NAMALWA (cell line): ENCODE measurements at places on chromosomes 5 and 9.

- no peak for DNase-seq
These were observed 22.6 kb downstream of the OTULIN start for GRCh38 chr5:14687023-14687665.

DNA sequence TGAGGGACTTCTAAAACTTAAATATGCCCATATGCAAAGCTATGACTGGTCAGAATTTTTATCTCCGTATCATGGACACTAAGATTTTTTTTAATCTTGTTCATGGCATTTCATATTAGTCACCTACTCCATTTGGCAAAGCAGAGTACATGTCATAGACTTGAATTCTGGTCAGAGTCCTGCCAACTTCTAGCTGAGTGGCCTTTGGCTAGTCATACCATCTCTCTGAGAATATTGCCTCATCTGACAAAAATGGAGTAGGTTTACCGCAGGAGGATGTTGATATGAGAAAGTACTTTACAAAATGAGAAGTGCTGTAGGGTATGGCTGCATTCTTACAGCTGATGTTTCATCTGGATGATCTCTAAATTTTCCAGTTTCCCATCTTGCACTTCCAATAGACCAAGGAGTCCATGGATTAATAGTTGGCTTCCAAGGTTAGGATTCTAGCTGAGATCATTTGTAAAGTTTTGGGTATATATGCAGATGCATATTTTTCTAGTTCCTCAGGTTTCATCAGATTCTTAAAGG is 150.8 kb upstream of the NR3C1 start:
- no peak for DNase-seq

GRCh38 chr5:53397845-53398244 is 82.6 kb upstream of the FST start:
- DNase-seq = no peak

GRCh38 chr5:126125407-126125806 is 297.8 kb upstream of the GRAMD2B start:
- no peak for DNase-seq

GRCh38 chr5:62001640-62002039 is 304.4 kb upstream of the KIF2A start:
- no peak for DNase-seq

DNA sequence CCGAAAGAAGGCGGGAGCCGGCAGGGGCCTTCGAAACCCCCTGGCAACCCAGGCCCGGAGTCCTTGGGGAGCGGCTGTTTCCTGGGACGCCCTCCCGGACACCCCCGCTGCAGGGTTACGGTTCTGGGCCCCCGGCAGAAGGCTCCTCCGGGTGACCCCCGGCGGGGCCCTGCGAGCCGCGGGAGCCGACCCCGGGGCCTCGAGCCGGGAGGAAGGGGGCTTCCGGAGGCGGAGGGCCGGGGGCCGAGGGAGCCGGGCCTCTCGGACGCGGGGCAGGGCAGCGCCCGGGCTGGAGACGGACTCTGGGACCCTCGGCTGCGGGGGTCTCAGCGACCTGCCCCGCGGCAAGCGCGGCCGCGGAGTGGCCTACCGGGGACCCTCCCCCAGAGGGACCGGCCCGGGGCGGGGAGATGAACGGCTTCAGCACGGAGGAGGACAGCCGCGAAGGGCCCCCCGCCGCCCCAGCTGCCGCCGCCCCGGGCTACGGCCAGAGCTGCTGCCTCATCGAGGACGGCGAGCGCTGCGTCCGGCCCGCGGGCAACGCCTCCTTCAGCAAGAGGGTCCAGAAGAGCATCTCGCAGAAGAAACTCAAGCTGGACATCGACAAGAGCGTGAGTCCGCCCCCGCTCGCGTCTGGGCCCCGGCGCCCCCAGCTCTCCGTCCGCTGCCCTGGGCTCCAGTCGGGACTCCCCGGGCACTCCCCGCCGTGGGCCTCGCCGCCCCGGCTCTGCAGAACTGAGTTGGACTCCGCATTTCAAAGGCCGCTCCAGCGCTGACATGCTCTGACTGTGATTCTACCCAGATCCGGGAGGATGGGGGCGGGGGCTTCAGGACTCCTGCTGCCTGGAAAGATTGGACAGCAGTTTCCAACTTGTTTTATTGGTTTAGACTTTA is 645 bp downstream of the SAP30L start:
- peak; percentile 8 for DNase-seq

- no peak for DNase-seq
These were observed 236.1 kb downstream of the AGTPBP1 start for GRCh38 chr9:85505612-85506011.

DNA sequence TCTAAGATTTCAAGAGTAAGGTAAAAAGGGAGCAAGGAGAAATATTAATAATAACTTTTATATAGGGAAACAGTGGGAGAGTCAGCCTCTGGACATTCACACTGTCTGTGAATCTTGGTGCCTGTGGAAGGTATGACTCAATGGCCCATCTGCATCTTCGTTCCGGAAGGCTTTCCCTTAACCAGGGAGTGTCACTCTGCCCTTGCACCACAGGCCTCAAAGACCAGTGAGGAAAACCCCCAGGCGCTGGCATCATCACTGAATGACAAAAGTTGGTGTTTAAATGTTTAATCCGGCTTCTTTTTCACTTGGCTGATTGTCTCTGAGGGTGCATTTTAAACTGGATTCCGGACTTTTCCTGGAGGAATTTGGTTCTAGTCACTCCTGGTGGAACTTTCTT is 522.4 kb upstream of the TLE4 start:
- no peak for DNase-seq

DNA sequence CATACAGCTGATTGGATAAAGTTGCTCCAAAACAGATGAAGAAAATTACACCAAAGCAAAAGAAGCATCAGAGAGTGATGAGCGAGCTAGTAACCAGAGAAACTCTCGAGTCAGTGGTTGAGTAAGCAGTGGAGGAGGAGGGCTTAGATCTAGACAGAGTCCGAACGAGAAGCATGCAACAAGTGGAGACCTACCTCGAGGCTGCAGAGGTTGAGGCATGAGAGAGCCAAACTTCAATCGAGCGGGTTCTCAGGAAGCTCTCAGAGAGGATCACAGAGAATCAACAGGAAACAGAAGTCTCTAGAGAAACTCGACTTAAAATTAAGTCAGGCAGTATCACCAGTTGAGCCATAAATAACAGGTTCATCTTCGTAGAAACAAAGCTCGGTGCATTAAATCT is 6.1 kb downstream of the RUSC2 start:
- DNase-seq = no peak

DNA sequence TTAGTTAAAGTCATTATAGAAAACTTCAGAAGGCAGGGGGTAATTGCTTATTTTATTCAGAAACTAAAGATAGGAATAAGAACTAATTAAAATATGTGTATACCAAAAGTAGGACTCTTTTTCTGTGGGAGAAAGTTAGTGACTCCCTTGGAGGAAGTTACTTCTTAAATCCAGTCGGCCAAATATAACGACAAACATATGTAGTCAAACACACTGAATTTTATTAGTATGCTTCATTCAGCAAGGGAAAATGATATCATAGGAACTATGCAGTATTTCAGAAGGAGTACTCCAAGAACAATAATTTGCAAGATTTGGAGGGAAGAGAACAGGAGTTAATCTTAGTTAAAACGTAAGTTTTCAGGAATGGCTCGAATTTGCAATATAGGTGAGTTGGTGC is 432.6 kb downstream of the CYLC2 start:
- no peak for DNase-seq

- no peak for DNase-seq
These were observed 46.4 kb downstream of the CAST start for GRCh38 chr5:96708600-96708999.

GRCh38 chr5:87233143-87233542 is 34.5 kb upstream of the RASA1 start:
- no peak for DNase-seq

DNA sequence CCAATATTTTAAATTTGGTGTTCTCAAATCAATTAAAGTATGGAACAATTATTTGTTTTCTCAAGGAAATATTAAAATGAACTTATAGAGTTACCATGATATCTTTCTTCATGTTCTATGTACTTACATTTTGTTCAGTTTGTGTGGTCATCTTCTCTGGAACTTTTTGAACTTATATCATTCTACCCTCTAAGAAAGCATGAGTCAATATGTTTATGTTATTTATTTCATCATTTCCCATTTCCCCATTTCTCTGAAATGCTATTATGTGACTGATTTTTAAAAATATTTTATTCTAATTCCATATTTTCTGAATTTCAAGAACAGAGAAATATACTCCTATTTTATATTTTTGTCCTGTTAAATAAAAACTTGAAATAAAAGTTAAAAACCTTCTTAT is 123.5 kb upstream of the ACOT12 start:
- DNase-seq = no peak

- DNase-seq = no peak
These were observed 160.3 kb upstream of the MVB12B start for GRCh38 chr9:126166291-126166690.
